NCI-H187 (cell line): ENCODE measurements at places on chromosomes 5 and 9.

GRCh38 chr5:56512313-56512996 is 279.3 kb upstream of the ANKRD55 start:
- no peak for DNase-seq

DNA sequence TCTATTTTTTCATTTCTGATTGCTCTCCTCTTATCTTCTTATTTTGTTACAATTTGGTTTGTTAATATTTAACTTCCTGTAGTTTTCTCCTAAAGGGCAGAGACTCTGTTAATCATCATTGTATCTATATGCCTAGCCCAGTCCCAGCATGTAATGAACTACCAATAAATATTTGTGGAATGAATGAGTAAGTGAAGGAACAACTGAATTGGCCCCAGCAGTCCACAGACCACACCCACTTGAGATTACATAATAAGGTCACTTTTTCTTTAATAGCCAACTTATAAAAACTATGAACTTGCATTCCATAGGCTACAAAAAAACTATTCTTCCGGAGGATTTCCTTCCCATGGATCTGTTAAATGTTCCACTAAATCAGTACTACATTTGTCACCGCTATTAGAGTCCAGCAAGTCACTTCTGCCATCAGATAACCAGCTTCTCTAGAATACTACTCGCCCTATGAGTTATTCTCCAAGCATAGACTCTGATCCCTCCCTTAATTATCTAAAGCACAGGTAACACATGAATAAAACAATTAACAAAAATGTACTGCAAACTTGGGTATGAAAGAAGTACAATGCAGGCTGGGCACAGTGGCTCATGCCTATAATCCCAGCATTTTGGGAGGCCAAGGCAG is 27.5 kb upstream of the TNPO1 start:
- no peak for DNase-seq

DNA sequence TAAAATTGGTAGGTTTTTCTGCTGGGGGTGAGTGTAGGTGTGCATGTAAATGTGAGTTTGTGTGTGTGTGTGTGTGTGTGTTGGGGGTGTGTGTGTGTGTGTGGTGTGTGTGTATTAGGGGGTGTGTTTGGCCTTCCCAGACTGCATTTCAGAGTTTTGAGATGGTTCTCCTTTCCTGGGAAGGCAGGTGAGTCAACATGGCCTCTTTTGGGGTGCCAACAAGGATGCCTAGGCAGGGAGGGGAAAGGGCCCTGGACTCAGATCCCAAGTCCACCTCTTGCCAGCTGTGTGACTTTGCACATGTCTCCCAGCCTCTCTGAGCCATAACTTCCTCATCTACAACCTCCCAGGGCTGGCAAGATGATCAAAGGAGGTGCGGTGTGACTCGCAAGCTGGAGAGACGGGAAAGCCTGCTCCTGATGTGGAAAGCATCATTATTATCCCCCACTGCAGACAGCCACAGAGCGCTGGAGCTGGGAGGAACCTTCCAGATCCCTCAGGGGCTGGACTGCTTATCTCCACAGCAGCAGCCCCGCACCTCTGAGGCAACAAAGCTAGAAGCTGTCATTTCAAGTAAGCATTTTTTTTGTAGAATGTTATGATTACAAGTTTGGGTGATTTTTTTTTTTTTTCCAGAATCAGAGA is 63.5 kb upstream of the TBC1D2 start:
- no peak for DNase-seq

DNA sequence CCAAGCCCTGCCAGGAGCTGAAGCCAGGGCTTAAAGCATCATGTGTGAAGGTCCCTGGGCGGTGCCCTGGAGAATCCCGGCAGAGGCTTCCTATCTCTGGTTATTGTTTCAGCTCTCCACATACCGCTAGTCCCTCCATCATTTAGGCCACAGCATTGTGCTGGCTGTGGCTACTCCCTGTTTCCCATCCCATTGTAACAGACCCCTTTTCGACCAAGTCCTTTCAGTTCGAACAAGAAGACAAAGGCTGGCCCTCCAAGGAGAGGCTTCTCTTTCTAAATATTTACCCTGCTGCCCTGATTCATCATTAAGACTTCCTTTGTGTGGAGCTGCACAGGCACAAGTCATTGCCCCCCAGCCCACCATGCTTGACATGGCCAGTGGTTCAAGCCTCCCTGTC is 41.6 kb downstream of the NEUROG1 start:
- no peak for DNase-seq

GRCh38 chr5:102226321-102226720 is 69.8 kb downstream of the SLCO4C1 start:
- no peak for DNase-seq

GRCh38 chr5:119398727-119399466 is 43.1 kb downstream of the TNFAIP8 start:
- DNase-seq = no peak

DNA sequence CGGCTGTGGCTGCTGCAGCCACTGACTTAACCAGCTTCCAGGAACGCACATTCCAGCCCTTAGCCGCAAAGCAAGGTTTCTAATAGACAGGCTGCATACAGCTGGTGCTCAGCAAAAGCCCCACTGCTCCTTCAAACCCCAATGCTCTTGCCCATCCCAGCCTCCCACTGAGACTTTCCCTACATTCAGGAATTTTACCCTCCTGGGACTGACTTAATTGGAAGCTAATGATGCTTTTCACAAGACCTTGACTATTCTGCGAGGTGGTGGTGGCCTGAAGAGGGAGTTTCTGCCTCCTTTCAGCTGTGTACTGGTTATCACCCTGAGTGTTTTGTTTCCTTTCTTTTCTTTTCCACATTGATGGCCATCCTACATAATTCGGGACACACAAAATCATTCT is 164.9 kb upstream of the IRX1 start:
- no peak for DNase-seq

- DNase-seq = no peak
Measured at GRCh38 chr5:132010989-132011621, 353 bp downstream of the ACSL6 start.

DNA sequence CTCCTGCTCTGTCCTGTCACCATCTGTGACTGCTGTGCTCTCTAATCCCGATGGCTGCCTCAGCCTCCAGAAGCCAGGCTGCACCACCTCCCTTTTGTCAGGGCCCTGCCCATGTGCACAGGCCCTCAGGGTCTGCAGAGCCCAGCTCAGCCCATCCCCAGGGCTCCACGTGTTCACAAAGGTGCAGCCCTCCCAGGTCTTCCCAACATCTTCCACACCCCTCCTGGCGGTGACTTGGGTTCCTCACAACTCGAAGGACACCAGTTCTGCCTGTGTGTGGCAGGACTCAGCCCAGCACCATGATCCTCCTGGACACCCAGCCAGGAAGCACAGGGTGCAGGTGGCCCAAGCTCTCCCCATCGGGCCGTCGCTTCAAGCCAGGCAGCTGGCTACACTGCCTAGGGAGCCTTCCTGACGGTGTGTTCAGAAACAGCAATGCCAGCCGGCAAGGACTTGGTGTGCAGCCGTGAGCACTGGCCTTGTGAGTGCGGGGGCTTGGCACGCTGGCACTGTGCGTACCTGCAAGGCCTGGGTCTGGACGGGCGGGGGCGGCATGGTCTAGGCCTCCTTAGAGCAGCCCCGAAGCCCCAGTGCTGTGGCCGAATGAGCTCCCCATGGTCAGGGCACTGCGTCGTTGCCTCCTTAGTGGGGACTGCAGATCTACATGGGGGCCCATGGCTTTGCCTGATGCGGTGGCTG is 96.1 kb downstream of the MRPL36 start:
- DNase-seq = no peak

DNA sequence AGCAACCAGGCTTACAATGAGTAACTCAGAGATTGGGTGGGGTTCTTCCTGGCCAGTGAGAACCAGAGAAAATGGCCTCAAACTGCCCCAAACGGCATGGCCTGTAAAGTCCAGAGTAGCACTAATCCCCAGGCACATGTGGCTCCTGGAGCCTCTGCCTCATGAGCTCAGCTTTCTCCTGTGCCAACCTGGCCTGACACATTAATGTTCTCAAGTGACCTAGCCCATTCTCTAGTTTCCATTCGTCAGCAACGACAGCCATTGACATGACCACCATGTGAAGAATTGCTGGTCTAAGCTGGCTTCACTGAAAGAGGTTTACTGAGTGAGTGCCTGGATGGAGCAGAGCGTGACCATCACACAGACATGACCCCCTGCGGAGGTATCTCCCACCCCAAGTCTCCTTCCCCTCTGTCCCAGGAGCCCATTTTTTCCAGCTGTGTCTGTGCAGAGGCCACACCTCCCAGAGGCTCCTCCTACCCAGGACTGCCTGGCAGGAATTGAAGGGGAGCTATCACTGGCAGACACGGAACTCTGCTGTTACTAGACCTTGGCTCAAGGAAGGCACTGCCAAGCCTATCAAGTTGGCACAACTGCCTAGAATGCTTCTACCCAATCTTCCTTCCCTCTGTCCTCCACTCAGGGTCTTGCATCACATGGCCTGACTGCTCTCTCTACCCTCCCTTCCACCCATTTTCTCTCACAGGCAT is 59.0 kb upstream of the BOD1 start:
- DNase-seq = no peak

DNA sequence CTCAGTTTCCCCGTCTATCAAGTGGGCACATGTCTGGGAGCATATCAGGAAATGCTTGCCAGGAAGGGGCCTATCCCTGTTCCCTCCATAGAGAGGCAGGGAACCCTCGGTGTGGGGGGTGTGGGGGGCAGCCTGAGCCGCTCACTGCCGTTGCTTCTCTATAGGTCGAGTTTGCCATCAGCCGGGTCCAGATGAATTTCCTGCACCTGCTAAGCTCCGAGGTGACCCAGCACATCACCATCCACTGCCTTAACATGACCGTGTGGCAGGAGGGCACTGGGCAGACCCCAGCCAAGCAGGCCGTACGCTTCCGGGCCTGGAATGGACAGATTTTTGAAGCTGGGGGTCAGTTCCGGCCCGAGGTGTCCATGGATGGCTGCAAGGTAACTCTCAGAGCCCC is 13.8 kb upstream of the ORM1 start:
- DNase-seq = no peak
